ENCODE measurements at places on chromosomes 5 and 9.

DNA sequence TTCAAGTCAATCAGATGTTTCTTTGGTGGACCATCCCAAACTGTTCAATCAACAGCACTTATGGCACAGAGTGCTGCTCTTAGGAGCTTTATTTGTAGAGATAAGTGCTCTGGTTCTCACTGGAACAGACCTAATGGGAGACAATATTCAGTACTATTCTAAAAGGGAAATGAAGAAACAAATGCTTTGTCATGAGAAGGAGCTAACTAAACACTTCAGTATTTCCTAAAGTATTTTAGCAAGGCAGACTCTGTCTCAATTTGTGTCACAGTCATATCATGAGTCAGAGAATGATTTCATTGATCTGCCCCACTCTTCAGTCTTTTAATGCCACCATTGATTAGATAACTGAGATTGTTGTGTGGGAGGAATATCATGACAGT lies 175.3 kb downstream of the SLF1 start:
- peak overlapping the region; percentile 76 for H3K27ac ChIP-seq
- peaks cover 21% of the 10 kb centered on the region for H3K4me1 ChIP-seq
- peaks cover 3% of the 10 kb centered on the region for H3K27me3 ChIP-seq
- peaks cover under 1% of the 10 kb centered on the region for H3K36me3 ChIP-seq

DNA sequence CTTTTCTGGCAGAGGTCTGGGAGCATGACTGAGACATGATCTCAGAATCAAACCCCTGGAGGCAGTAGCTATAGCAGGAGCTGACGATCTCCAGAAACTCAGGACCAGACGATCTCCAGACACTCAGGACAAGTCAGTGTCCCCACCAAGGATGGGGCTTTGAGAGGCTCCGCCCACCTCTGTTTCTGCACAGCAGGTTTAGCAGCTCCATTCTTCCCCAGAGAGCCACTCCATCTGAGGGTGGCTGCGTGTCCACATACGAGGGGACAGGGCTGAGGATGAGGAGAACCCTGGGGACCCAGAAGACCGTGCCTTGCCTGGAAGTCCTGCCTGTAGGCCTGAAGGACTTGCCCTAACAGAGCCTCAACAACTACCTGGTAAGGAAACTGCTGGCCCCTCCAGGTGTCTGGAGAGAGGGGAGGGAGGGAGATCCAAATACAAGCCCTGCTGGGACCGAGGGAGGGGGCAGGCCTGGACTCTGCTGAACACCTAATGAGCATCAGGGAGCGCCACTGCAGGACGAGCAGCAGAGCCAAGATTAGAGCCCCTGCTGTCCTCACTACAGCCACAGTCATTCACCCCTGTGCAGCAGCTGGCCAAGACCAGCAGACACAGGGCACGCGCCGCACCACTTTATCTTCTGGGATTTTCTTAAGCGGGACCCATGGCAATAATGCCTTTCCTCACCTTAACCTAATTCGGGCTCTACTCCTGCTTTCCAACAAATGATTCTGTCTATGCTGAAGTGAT lies at the start of gene GABRP:
Gene GABRP (plus strand): TSS at position 228 of the 750 bp plus-strand sequence. CDS start 4,891 bp downstream, outside the sequence.
- DNase-seq, result no peak
- H3K4me3 ChIP-seq, result no peak within 1 kb of the TSS
- no peak within 1 kb of the TSS for H3K27ac ChIP-seq
- no peaks in the 10 kb centered on the region for H3K36me3 ChIP-seq

GRCh38 chr9:96604004-96604319 lies 15.7 kb downstream of the CDC14B start:
- no peak for DNase-seq
- H3K4me3 ChIP-seq, result no peak overlapping the region
- H3K4me1 ChIP-seq, result peaks cover 2% of the 10 kb centered on the region
- no peak overlapping the region for H3K27ac ChIP-seq
- H3K27me3 ChIP-seq, result peaks cover 21% of the 10 kb centered on the region

GRCh38 chr9:124790801-124791505 lies 14.0 kb downstream of the OLFML2A start:
- DNase-seq, result no peak
- no peak overlapping the region for H3K4me3 ChIP-seq
- H3K27me3 ChIP-seq, result peaks cover 24% of the 10 kb centered on the region
- H3K36me3 ChIP-seq, result no peaks in the 10 kb centered on the region

GRCh38 chr5:2522372-2522771 lies 229.1 kb downstream of the IRX2 start:
- H3K27ac ChIP-seq, result no peak overlapping the region
- DNase-seq, result no peak
- no peak overlapping the region for H3K4me3 ChIP-seq
- H3K36me3 ChIP-seq, result no peaks in the 10 kb centered on the region

GRCh38 chr5:140344683-140345423 lies 1.6 kb downstream of the HBEGF start:
- peaks cover 2% of the 10 kb centered on the region for H3K36me3 ChIP-seq
- no peaks in the 10 kb centered on the region for H3K27me3 ChIP-seq
- H3K4me1 ChIP-seq, result peaks cover 25% of the 10 kb centered on the region
- no peak for DNase-seq
- H3K27ac ChIP-seq, result peak overlapping the region; percentile 45
- H3K4me3 ChIP-seq, result peak overlapping the region; percentile 19

GRCh38 chr5:33319841-33320240 lies 120.9 kb upstream of the TARS1 start:
- H3K27ac ChIP-seq, result no peak overlapping the region
- no peak for DNase-seq
- H3K36me3 ChIP-seq, result no peaks in the 10 kb centered on the region
- no peaks in the 10 kb centered on the region for H3K4me1 ChIP-seq
- H3K27me3 ChIP-seq, result no peaks in the 10 kb centered on the region

DNA sequence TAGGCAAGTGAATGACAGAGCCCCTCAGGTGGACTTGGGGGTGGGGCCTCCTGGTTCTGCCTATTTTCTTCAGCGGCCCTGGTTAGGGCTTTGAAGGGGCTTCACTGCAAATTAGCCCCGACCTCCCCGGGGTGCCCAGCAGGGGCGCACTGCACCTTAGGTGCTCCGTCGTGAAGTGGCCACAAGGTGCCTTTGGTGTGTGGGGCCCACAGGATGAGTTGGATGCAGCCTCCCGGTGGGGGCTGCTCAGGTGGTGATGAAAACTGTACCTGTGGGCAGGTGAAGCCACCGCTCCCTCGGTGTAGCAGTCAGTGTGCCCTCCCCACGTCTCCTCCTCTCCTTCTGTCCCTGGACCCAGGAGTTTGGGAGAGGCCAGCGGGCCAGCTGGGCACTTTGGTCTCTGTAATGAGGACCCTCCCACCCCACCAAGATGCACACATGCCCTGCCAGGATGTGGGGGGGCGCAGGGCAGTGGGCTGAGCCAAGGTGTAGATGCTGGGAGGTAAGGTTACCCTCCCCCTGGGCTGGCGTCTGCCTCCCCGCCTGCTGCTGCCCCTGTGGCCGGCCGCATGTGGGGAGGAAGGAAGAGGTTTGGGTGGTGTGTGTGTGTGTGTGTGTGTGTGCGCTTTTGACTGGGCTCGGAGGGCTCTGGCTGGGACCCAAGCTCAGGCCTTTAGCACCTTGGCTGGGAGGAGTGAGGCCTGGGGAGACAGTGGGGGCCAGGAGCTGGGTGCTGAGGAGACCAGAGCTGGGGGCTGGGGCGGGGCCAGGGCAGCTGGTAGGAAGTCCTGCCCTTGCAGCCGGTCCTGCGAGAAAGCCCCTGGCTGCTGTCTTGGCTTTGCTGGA lies 55.6 kb downstream of the RXRA start:
- DNase-seq, result peak; percentile 31
- H3K27ac ChIP-seq, result peak overlapping the region; percentile 81
- no peaks in the 10 kb centered on the region for H3K36me3 ChIP-seq
- H3K27me3 ChIP-seq, result no peaks in the 10 kb centered on the region
- peaks cover 19% of the 10 kb centered on the region for H3K4me1 ChIP-seq

DNA sequence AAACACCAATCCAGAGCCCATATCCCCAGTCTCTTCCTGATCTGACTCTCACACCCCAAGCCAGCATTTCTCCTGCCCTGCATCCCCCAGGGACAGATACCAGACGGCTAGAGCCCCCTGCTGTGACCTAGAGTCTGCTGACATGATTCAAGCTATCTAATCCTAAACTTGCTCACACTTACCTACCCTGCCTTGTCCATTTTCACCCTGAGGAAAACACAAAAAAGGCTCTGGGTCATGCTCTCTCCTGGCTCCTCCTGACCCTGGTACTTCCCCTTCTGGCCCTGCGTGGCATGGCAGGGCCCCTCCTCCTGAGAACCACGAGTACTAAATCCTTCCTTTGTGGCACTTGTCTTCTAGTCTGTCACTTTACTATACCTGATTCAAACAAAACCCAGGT lies 2.8 kb upstream of the ARRDC1 start:
- H3K36me3 ChIP-seq, result no peaks in the 10 kb centered on the region
- DNase-seq, result no peak
- H3K4me1 ChIP-seq, result peaks cover 25% of the 10 kb centered on the region
- no peaks in the 10 kb centered on the region for H3K27me3 ChIP-seq
- peak overlapping the region; percentile 32 for H3K27ac ChIP-seq

DNA sequence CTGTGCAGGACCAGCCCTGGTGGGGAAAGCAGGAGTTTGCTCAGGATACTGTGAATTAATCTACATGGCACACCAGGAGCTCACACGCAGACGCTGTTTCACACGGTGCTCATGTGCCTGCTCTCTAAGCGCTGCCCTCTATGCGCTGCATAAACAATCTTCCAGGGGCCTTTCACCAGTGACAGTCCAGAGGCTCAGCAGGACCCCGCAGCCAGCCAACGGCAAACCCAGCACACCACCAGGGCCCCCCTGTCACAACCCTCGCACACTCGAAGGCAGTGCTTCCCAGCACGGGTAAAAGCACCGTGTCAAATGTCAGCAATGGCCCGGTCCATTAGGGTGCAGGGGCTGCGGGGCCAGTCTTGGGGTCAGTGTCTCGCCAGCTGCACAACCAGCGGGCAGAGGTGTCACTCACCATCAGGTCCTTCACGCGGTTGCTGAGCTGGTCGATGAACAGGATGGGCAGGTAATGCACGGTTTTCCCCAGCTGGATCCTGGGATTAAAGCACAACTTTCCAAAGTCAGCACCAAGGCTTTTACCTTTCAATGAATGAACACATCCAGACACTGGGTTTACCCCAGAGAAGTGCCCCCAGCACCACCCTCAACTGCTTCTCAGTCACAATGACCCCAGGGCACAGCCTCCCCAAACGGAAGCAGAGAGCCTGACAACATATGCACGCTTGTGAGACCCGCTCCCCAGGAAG lies 7.3 kb downstream of the CLPTM1L start:
- no peak overlapping the region for H3K27ac ChIP-seq
- H3K27me3 ChIP-seq, result no peaks in the 10 kb centered on the region

- H3K36me3 ChIP-seq, result peaks cover 24% of the 10 kb centered on the region
- peak overlapping the region; percentile 83 for H3K27ac ChIP-seq
- no peak for DNase-seq
- H3K4me1 ChIP-seq, result peaks cover 26% of the 10 kb centered on the region
- no peak overlapping the region for H3K4me3 ChIP-seq
Measured at GRCh38 chr9:99921875-99922710, 15.6 kb downstream of the STX17 start.

DNA sequence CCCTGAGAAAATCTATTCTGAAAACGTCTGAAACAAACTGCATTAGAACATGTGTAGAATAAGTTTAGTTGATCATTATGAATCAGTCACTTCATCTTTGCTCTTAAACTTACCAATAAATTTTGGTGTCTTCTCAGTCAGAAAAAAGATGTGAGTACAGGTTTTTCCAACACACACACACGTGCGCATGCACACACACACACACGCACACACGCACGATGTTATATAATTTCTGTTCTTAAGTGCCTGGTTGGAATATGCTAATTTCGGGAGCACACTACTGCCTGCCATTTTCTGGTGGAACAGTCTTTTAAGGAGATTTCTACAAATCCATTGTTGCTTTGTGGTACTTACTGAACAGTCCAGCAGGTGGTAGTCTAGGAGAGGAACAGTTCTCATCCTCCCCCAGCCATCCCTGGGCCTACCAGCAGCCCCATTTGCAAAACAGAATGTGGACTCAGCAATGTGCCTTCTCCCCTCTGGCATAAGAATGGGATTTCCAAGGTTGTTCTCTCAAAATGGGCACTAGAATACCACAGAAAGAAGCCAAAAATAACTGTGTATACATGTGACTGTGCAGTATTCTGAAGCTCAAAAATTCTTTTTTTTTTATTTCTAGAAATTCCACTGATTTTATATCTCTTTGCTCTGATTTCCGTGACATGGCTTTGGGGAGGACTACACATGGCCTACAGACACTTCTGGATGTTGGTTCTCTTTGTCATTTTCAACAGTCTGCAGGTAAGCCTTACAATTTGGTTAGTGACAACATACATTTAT lies 281.3 kb downstream of the ARRDC3 start:
- DNase-seq, result peak; percentile 11
- H3K27me3 ChIP-seq, result peaks cover 25% of the 10 kb centered on the region
- peaks cover 2% of the 10 kb centered on the region for H3K4me1 ChIP-seq
- no peaks in the 10 kb centered on the region for H3K36me3 ChIP-seq

- peaks cover 28% of the 10 kb centered on the region for H3K4me1 ChIP-seq
- peak overlapping the region; percentile 28 for H3K4me3 ChIP-seq
- H3K36me3 ChIP-seq, result peaks cover 3% of the 10 kb centered on the region
- peak overlapping the region; percentile 93 for H3K27ac ChIP-seq
- no peaks in the 10 kb centered on the region for H3K27me3 ChIP-seq
Measured at GRCh38 chr9:123111427-123112014, 78.1 kb downstream of the GPR21 start.

DNA sequence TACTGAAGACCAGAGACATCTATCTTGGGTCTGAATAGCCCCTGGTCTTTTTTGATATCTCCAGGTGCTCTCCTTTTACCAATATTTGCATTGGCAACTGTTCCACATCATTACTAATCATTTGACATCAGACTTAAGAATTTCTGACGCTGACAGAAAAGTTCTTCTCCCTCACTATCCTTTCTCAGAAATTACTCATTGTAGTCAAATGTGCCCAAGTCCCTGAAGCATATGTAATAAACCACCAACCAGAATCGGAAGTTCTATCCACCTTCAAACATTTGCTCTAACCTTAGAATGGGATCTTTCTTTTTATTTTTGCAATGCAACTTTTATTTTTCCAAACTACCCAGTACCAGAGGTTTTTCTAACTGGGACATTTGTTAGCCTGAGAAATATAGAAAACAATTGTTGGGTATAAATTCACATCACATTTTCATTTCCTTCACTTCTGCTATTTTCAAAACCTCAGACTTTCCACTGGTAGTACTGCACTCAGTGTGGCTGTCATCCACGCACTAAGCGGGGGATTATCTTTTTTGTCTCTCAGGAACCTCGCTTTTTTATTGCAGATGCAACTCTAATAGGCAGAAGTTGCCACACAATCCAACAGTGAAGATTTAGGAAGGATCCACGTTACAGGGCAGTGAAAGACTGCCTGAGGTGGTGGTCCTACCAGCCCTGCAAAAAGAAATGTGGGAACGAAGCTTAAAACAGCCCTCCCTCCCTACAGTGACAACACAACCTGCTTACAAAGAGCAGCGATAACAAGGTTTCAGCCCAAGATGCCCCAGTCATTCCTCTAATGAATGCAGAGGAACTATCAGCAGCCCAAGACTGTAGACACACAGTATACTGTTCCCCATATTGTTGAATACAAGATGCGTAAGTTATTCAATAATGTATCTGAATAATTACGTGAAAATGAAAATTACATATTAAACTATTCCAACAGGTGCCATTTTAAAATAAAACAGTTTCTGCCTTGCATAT lies 201.2 kb downstream of the EBF1 start:
- H3K27ac ChIP-seq, result no peak overlapping the region
- no peaks in the 10 kb centered on the region for H3K36me3 ChIP-seq
- H3K27me3 ChIP-seq, result peaks cover 43% of the 10 kb centered on the region

Data from T-helper 17 cell (primary cell).